ENCODE measurements at places on chromosomes 6 and 20.

DNA sequence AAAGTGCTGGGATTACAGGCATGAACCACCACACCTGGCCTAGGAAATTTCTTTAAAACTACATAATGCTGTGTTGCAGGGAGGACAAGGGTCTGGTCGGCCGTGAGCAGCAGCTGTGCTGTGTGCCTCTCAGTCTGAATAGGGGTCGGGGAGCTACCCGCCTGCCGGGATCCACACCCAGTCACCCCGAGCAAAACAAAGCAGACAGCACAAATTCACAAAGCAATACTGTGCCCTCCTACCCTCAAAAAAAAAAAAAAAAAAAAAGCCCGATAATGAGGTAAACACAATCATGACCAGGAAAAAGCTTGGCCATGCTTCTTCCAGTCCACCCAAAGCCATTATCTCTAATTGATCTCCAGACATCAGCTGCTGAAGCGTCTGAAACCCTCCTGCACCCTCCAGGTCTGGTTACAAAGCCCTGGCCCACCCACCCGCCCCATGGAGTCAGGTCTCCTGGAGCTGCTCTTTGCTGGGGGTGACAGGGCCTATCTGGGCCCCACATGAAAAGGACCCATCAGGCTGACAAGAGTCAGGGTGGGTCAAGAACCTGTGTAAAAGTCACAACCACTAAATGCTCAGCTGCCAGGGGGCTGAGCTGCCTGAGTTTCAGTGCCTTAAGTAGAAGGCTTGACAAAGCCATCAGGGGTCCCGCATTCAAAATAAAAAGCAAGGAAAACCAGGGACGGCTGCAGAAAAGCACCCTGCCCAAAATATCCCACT is 88.2 kb downstream of the NOL4L start:
- no peak for DNase-seq

GRCh38 chr6:151434369-151434768 is 17.6 kb downstream of the RMND1 start:
- DNase-seq, result no peak

DNA sequence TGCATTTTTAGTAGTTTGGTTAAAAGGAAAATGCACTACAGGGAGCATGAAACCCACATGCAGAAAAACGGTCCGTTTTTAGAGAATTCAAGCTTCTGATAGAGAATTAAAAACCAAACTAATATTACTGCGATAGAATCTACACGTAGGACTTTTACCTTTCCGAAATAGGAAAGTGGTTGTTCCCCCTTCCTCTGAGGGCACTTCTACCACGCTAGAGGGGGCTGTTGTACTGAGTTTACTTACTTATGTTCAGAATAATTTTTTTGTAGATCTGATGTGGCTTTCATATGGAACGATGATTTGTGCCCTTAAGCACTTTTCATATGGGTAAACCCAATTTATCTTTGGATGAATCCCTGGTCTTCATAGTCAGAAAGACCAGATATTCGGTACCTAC is 264.3 kb upstream of the PLN start:
- DNase-seq, result peak; percentile 80

DNA sequence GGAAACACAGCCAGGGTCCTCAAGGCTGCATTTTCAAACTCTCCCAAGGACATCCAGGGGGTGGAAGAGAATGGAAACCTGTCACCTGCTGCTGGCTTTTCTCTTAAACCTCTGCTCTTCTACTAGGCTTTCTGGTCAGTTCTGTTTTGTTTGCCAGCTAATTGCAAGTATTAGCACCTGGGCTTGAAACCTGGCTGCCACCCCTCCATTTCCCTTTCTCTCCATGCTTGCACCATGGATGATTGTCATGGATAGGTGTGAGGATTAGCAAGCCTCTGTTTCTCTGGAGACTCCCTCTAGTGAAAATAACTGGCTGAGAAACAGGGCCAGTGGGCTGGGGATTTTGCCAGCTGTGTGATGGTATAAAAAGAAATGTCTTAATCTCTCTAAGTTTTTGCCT is 33.0 kb upstream of the GPR6 start:
- DNase-seq, result no peak

GRCh38 chr6:16700202-16700915 is 60.9 kb downstream of the ATXN1 start:
- DNase-seq, result peak; percentile 31

- DNase-seq, result no peak
These were observed 32.9 kb upstream of the RIPK1 start for GRCh38 chr6:3035397-3035796.

DNA sequence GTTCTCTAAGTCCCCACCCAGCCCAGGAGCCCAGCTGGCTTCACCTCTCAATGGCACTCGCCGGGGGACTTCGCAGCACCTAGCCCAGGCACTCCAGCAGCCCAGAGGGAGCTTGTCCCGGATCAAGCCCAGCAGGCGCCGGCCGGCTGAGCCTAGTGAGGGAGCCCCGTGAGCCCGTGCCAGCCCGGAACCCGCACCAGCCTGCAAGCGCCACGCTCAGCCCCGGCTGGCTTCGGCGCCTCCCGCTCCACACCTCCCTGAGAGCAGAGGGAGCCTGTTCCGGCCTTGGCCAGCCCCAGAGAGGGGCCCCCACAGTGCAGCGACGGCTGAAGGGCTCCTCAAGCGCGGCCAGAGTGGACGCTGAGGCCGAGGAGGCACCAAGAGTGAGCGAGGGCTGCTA is 27.1 kb upstream of the PPP1R14C start:
- no peak for DNase-seq

GRCh38 chr6:106510090-106510970 is 119.0 kb downstream of the RTN4IP1 start:
- DNase-seq, result peak; percentile 71

DNA sequence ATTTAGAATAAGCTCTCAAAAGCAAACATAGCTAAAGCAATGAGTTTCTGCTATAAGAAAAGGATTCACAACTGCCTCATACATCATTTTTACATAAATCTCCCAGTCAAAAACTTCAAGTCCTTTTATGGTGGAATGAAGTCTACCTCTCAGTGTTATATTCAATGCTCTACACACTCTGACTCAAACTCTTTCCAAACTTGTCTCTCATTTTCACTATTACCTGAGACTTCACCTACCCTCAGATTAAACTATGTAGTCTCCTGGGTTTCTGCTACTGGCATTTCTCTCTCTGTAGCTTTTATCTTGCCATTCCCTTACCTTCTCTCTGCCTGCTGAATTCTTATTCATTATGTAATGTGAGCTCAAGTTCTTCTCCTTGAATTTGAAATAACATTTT is 11.4 kb downstream of the KIAA0408 start:
- no peak for DNase-seq

DNA sequence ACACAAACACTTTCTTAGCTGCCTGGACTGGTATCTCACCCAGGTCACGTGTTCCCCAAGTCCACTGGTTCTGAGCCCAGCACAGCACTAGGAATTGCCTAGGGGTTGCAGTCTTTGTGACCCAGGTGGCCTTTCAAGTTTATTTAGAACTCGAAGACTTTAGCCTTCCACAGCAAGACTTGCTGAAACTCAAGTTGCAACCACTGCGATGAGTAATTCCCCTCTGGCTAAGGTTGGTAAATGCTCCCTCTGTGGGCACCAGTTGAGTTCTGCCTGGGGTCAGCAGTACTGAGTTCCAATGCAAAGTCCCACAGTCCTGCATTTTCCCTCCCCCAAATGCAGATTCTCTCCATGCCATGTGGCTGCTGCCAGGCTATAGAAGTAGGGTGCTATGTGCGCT is 77.6 kb upstream of the MOCS1 start:
- no peak for DNase-seq

DNA sequence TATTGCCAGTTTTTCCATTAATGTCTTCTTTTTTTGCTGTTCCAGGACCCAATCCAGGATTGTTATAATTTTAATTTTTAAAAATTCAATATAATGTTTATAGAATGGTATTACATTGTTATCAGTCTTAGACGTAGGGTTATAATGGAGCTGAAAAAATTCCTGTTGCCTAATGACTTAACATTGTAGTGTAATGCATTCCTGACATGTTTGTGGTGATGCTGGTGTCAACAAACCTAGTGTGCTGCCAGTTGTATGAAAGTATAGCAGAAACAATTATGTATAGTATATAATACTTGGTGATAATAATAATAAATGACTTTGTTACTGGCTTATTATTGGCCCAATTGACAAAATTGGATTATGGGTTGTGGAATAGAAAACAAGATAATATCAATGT is 30.4 kb downstream of the KIZ start:
- peak; percentile 20 for DNase-seq

DNA sequence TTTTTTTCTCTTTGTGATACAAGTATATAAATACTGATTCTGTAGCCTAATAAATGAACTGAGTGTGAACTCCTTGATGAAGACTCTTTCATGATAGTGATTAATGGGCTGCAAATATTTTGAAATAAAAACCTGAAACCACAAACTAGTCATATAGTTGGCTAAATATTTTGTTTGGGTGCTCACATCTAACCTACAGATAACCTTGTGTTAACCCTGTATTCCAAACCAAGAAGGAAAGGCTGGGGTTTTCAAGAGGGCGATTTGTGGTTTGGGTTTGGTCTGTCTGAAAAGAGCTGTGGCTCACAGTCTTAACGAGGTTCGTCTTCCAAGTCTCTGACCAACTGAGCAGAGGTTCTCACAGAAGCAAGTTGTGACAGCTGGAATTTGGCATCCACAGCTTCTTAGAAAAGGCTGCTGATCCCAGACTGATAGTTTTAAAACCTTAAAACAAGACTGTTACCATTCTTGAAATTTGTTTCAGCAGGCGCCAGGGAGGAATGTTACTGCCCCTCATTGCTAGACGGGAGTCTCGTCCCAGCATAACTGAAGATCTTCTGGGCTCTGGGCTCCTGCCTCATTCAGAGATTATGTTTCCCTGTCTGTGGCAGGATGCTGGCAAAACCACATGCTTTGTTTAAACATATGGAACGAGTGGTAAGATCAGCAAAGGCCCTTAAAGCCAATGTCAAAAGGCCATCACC is 736.4 kb upstream of the MARCKS start:
- peak; percentile 80 for DNase-seq

GRCh38 chr20:3173610-3174441 is 477 bp upstream of the LZTS3 start:
- DNase-seq, result peak; percentile 93

- no peak for DNase-seq
These were observed 270.2 kb upstream of the SLC35B3 start for GRCh38 chr6:8705435-8706020.

DNA sequence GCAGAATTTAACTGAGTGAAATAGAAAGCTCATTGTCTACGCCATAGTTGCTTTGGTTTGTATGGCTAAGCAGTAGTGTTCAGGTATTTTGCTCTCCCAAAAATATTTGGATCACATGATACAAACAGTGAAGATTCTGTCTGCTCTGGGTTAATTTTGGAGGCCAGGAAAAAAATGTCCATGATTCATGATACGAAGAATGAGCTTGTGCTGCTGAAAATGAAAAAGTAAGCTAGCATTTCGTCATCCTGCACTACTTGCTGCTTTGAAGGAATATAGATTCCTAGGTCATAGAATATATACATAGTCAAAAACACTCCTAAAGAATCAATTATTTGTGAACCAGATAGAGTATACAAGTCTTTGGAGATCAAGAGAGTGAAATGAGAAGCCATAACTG is 8.3 kb downstream of the WRNIP1 start:
- DNase-seq, result peak; percentile 24

DNA sequence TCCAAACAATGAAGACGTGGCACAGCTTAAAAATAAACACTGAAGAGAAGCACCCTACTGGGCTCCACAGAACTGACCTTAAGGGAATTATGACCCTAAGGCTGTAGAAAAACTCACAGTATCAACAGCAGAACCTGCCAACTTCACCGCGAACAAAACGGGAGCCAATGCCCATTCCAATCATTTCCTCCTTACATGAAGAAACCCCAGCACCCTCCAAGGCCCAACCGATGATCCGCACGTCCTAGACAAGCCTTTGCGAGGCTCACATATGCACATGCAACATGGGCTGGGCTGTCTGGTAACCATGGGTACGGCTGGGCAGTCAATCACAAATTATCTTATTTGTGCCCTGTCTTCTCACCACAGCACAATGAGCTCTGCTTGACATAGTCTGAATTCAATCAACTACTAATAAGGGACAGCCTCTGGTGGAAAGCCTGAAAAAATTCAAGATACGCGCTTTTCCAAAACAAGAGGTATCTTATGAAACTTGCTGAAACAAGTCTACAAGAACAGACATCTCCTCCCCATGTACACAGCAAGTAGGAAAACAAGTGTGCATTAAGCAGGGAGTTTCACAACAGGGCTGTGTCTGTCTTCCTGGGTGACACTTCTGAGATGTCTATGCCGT is 1.7 kb downstream of the DIDO1 start:
- DNase-seq, result no peak

- peak; percentile 35 for DNase-seq
These were observed 577 bp downstream of the LSM14B start for GRCh38 chr20:62122654-62123449.

DNA sequence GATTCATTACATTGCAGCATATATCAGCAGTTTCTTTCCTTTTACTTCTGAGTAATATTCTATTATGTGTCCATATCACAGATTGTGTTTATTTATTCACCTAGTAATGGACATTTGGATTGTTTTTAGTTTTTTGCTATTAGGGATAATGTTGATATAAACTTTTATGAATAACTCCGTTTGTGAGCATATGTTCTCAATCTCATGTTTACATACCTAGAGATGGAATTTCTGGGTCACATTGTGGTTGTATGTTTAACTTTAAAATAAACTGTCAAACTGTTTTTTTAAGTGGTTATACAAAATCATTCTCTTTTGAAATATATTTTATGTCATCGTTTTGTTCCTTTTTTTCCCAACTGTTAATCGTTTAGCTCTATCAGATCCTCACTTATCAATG is 311.6 kb downstream of the MMUT start:
- no peak for DNase-seq

GRCh38 chr20:17059465-17059864 is 167.4 kb upstream of the PCSK2 start:
- no peak for DNase-seq

GRCh38 chr20:1939270-1939595 is 44.0 kb downstream of the SIRPA start:
- DNase-seq, result no peak

GRCh38 chr20:341682-342081 is 5.2 kb upstream of the NRSN2 start:
- DNase-seq, result peak; percentile 91

DNA sequence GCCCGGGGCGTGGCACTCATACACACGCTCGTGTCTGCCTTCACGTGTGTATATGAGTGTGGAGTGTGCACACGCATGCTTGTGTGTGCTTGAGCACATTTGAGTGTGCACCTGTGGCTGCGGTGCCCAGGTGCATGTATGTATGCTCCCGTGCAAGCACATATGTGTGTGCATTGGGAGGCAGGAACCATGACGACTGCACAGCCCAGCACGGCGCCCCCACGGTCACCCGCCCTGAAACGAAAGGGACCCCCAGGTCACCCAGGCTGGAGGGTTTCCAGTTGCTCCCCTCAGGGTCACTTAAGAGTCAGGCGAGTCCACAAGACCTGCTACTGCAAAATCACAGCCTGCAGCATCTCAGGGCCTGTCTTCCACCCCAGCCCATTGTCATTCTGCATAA is 94.7 kb downstream of the YTHDF1 start:
- no peak for DNase-seq

GRCh38 chr6:16803294-16804200 is 42.3 kb upstream of the ATXN1 start:
- DNase-seq, result no peak

- DNase-seq, result no peak
These were observed 52.1 kb downstream of the BMP2 start for GRCh38 chr20:6819599-6819998.

GRCh38 chr6:95294043-95294442 is 283.3 kb upstream of the MANEA start:
- DNase-seq, result no peak

GRCh38 chr20:18377896-18378481 is 88.8 kb downstream of the DZANK1 start:
- DNase-seq, result no peak

- no peak for DNase-seq
These were observed 489.7 kb downstream of the QKI start for GRCh38 chr6:163904186-163904585.

GRCh38 chr6:38703949-38704590 is 1.1 kb upstream of the GLO1 start:
- no peak for DNase-seq
